ENCODE measurements at places on chromosomes 3 and 15.

- DNase-seq, result no peak
These were observed 36.2 kb downstream of the LEKR1 start for GRCh38 chr3:156862338-156862737.

DNA sequence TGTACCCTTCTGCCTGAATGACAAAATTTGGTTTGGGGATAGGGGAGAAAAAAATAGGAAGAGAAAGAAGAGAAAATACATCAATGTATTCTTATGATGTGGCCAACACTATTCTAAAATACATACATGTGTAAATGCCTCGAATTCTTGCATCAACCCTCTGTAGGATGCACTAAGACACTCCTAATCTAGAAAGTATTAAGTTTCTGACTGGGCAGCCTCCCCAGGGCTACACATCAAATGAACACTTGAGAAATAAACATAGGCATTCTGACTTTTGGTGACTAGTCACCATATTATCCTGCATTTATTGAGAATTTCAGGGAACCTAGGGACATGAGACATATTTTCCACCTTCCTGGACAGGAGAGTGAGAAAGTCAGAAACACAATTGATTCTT, 109.2 kb downstream of the CPNE4 start:
- DNase-seq, result no peak

DNA sequence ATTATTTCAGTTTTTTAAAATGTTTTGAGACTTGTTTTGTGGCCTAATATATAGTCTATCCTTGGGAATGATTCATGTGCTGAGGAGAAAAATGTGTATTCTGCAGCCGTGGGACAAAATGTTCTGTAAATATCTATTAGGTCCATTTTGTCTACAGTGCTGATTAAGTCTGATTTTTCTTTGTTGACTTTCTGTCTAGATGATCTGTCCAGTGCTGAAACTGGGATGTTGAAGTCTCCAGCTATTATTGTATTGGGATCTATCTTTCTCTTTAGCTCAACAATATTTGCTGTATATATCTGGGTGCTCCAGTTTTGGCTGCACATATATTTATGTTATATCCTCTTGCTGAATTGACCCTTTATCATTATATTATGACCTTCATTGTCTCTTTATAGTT, 85.2 kb downstream of the UBE2E2 start:
- no peak for DNase-seq

GRCh38 chr3:72738752-72739530, 109.3 kb downstream of the SHQ1 start:
- peak; percentile 16 for DNase-seq
